ENCODE measurements at places on chromosomes 6 and 20.

GRCh38 chr6:147227770-147228320 is 23.6 kb downstream of the STXBP5 start:
- no peak for DNase-seq

GRCh38 chr6:112307707-112308106 is 39.4 kb upstream of the RFPL4B start:
- DNase-seq, result no peak

GRCh38 chr6:107066697-107067659 is 39.0 kb downstream of the MTRES1 start:
- peak; percentile 16 for DNase-seq

- DNase-seq, result no peak
Measured at GRCh38 chr6:132122871-132123270, 171.7 kb upstream of the CCN2 start.

DNA sequence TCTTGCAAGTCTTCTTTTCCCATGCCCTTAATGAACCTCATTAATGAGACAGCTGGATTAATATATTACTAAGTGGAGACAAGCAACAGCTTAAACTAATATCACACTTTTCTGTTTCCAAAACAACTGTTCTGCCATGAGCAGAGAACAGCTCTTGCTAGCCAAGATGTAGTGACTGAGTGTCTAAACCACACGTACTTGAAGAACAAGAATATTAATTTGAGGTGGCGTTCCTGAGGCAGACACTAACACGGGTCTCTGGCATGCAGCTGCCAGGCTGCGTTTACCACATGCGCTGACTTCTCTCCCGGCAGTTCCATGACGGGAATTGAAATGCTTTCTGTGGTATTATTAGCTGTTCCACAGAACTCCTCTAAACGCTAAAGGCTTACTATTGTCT is 80.6 kb downstream of the FNDC1 start:
- no peak for DNase-seq
